ENCODE measurements at places on chromosomes 11 and 22.

DNA sequence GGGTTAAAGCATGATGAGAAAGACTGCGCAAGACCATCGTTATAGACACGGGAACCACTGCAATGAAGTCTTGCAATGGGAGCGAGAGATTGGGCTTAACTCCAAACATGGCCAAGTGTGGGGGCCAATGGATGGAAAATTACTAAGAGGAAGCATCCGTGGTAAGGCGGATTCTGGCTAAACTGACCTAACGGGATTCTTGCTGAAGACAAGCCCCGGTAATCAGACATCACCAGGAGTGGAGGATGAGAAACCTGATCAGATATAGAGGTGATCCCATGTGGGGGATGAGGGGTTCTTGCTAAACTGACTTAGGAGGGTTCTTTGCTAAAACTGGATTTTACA, 5.8 kb upstream of the SYNGR1 start:
- no peak for DNase-seq

DNA sequence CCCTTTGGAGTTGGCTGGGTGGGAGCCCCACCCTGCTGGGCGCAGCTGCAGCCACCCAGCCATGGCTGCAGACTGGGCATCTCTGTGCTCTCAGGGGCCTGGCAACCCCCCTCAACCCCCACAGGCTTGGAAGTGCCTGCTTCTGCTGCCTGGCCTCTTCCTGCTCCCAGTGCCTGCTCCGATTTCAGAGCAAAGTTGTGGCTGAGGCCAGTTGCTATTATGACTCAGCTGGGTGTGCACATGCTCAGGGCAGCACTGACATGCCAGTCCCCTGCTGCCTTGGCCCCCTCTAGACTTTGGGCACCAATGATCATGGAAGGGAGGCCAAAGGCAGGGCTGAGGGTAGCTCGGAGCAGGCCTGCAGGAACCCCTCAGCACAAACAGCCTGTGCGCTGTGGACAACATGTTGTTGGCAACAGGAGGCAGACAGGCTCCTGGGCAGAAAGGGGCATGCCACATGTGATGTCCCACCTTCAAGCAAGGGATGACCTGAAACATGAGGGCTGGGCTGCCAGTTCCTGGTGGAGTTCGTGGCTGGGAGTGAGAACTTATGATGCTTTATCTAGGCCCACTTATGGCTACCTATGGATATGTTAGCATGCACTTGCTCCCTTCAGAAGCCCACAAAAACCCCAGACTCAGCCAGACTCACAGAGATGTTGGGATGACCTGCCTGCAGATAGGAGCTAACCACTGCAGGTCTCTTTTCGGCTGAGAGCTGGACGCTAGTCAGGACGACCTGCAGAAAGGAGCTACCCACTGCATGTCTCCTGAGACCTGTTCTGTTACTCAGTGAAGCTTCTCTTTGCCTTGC, 96.4 kb upstream of the AMOTL1 start:
- no peak for DNase-seq

- DNase-seq: peak; percentile 43
Observed at GRCh38 chr22:46367707-46368191, 32.2 kb downstream of the TRMU start.

DNA sequence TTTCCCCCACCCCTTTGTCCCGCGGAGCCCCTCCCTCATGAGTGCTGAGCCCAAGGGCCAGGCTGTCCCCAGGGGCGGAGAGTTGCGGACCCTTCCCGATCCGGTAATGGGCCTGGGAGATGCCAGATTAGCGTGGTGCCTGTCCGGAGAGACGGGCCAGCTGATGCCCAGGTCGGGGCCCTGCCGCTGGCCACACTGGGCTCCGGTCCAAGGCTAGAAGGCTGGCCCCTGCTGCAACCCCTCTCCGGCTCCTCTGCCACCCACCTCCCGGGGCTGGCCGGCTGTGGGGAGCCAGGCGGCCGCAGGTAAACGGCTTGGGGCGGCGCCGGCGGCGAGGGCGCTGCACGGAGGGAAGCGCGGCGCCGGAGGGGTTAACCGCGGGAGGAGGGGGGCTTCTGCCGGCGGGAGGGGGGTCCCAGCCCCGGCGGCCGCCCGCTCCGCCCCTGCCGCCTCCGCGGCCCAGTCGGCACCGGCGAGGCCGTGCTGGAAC, at the start of gene KCNK4:
KCNK4 (plus strand) TSS at position 41 of the 490 bp plus-strand sequence. CDS start 1,717 bp downstream, outside the sequence.
- DNase-seq: no peak

GRCh38 chr22:22848364-22848866, 39.2 kb upstream of the IGLL5 start:
- DNase-seq: no peak

DNA sequence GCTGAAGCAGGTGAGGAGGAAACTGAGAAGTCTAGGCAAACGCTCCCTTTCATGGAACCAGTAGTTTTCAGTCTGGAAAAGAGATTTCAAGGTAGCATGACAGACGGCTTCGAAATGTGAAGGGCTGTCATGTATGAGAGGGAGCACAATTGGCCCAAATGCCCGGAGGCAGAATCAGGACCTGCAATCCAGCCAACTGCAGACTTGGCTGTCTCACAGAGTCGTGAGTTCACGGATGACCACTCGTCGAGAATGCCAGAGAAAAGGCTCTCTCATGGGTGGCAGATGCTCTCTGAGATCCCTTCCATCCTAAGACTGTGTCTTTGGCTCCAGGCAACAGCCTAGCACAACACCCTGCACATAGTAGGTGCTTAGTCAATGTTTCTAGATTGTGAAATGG, 134.8 kb downstream of the DSCAML1 start:
- DNase-seq: no peak

GRCh38 chr22:28068826-28069225, 149.8 kb upstream of the PITPNB start:
- no peak for DNase-seq

DNA sequence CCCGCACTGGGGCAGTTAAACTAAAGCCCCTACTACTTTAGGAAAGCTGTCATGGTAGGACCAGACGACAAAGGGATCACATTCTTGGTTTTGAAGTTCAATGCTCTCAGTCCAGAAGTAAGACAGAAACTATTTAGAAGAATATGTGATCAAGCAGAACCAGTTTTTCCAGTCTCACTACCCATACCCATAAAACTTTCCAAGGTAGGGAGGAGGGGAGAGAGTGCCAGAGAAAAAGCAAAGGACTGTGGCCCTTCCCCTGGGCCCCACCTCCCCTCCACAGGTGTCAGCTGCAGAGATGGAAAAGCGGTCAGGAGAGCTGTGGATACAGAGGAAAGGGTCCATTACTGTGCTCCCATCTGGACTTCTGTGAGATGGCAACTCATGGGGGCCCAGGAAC, 587.1 kb downstream of the SOX6 start:
- no peak for DNase-seq

- DNase-seq: no peak
Observed at GRCh38 chr11:61091373-61092279, 10.7 kb upstream of the CD5 start.

- peak; percentile 34 for DNase-seq
Observed at GRCh38 chr11:45918331-45918941, 759 bp upstream of the PEX16 start.

GRCh38 chr22:48185071-48186055, 1422.9 kb downstream of the TBC1D22A start:
- no peak for DNase-seq

GRCh38 chr11:121024989-121025388, 1.1 kb downstream of the TBCEL start:
- no peak for DNase-seq

DNA sequence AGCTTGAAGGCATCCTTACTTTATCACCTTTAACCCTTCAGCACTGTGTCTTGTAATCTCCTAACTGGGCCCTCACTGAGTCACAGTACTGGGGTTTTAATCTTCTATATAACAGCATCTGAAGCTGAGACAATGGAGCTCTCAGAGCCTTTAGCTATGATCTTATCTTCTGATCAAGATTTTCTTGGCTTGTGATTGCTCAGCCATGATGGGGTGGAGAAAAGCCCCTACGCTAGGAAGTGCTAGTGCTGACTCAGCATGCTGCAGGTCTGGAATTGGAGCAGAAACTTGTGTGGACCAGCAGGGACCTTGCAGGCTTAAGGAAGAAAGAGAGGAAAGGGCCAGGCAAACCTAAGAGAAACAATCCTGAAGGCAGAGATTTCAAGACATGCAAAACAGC, 71.7 kb upstream of the EED start:
- no peak for DNase-seq

GRCh38 chr11:13118194-13118593, 109.1 kb downstream of the RASSF10 start:
- no peak for DNase-seq

DNA sequence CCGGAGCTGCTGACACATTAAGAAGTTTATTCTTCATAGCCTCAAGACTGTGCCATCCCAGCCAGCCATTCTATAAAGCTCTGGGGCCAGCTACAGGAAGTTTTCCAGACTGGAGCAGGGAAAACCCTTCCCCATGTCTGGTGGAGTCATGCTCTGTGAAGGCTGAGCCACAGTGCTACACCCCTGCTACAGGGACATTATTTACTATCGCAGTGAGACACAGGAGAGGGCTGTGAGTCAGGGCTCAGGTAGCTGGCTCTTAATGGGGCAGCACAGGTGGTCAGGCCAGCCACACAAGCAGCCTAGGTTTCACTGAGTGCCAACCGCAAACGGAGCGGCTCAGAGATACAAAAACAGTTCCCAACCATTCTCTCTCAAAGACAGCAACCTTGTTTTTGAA, 12.1 kb downstream of the HPS4 start:
- DNase-seq: no peak

- no peak for DNase-seq
Observed at GRCh38 chr11:99148352-99148751, 127.6 kb downstream of the CNTN5 start.

- no peak for DNase-seq
Observed at GRCh38 chr22:48376428-48376827, 1451.2 kb downstream of the BRD1 start.

DNA sequence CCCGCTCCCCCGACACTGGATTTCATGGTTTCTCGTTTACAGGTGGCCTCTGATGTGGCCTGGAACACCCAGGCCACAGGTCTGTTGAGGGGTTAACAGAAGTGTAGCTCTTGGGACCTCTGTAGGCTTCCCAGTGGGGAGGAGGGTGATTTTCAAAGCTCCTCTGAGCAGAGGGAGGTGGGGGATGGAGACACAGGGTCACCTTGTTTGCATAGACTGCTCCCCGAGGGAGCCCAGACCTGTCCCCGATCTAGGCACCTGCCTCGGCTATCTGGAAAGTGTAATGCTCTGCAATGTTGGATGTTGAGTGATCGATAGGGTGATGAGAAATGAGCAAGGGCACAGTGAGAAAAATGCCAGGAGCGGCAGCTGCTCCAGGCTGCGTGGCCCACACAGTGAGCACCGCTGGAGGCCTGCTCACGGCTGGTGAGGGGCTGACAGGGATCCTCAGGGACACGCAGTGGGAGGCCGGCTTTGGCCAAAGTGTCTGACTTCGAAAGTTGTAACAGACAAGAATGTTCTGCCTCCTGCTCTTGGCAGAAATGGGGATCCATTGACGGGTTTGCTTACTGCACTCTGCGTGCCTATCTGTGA, 594.1 kb downstream of the BRD1 start:
- DNase-seq: no peak

DNA sequence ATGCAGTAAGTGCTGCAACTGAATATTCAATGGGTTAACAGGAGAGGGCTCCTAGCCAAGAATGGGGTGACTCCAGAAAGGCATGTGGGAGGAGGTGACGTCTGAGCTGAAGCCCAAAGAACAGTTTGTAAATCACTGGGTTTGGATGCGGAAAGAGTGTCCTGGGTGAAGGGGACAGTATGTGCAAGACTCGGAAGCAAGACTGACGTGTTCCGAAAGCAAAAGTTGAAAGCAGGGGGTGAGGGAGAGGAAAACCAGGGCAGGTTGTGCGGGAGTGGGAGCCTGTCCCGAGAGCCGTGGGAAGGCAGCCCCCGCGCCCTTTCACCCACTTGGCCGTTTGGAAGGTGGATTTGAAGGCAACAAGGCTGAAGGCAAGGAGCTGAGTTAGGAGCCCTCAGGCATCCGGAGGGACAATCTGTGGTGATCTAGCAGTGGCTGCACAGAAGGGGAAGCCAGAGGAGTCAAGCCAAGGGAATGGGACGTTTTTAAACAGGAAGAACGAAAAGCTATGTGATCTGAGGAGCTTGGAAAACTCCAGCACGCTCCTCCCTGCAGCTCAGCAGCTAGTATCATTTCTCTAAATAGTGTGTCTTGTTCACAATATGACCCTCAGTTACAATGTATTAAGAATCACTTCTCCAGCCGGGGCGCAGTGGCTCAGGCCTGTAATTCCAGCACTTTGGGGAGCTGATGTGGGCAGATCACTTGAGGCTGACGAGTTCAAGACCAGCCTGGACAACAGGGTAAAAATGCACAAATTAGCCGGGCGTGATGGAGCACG, 7.7 kb downstream of the SLC25A18 start:
- DNase-seq: no peak

- no peak for DNase-seq
Observed at GRCh38 chr22:22038178-22038880, 55.7 kb upstream of the TOP3B start.

GRCh38 chr11:116466801-116467200, 306.0 kb downstream of the BUD13 start:
- DNase-seq: no peak

DNA sequence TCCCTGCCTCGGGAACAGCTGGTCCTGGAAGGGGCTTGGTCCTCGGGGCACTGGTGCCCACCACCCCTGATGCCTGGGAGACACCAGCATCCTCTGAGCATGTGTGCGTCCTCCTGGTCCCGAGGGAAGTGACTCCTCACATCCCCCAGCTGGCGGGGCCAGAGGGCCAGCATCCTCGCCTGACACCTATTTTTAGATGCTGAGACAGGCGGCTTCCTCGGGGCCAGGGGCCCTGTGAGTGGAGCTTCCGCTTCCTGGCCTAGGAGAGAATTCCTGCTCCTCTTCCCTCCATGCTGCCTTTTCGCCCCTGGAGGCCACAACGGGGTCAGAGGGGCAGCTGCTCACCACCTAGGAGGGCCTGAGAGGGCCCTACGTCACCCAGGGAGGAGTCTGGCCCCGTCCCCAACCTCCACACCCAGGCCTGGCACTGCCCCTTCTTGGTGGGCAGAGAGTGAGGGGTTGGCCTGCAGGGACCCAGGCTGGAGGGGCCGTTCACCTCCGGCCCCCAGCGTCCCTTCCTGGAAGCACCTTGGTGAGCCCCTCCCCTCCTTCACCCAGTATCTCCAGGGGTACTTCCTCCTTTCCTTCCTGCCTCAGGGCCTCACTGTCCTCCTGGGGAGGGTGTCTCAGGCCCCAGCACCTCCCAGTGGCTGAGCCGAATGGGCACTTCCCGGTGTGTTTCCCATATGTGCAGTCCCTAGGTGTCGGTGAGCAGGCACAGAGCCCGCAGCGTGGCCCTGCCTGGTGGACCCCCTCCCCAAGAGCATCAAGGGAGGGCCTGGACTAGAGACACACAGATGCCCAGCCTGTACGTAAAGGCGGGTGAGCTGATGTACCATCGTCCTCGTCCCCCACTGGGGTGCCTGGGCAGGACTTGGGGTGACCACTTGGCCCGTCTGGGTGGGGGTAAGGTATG, 6.1 kb downstream of the CD81 start:
- no peak for DNase-seq

- DNase-seq: no peak
Observed at GRCh38 chr11:116461789-116462188, 311.0 kb downstream of the BUD13 start.

- DNase-seq: peak; percentile 61
Observed at GRCh38 chr22:49767355-49768062, 60.2 kb downstream of the BRD1 start.
